ENCODE measurements at places on chromosomes 5 and 9. TPM values are rescaled to one million over a fixed set of nuclear protein-coding genes. Genes with fewer than 3 reads are reported as not detected.

GRCh38 chr9:78325343-78325742, 28.4 kb downstream of the PSAT1 start:
- H3K27me3 ChIP-seq, result no peaks in the 10 kb centered on the region
- peak; percentile 81 for DNase-seq
- peaks cover 12% of the 10 kb centered on the region for H3K4me1 ChIP-seq
- no peaks in the 10 kb centered on the region for H3K36me3 ChIP-seq
- no peak overlapping the region for H3K4me3 ChIP-seq

DNA sequence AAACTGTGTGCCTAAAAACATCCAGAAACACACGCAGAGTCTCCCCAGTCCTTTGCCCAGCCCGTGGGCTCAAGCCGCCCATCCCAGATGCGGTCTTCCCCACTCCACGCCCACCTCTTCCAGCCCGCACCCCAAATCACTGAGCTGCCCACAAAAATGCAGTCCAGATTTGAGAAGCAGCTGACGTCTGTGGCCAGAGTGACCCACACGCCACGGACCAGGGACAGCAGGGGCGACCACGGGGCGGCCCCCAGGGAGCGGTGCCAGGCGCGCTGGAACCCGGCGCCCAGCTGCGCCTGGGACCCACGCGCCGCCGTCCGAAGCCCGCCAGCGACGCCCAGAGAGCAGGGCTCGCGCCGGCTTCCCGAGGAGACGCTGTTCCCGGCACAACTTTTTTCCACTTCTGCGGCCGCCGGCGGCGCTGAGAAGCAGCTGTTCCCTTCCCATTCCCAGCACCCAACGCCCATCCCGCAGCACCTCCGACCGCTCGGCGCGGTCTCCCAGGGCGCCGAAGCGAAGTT, 674 bp downstream of the LHFPL2 start:
- H3K27me3 ChIP-seq, result no peaks in the 10 kb centered on the region
- peaks cover 31% of the 10 kb centered on the region for H3K4me1 ChIP-seq
- peak; percentile 64 for DNase-seq
- no peaks in the 10 kb centered on the region for H3K36me3 ChIP-seq

DNA sequence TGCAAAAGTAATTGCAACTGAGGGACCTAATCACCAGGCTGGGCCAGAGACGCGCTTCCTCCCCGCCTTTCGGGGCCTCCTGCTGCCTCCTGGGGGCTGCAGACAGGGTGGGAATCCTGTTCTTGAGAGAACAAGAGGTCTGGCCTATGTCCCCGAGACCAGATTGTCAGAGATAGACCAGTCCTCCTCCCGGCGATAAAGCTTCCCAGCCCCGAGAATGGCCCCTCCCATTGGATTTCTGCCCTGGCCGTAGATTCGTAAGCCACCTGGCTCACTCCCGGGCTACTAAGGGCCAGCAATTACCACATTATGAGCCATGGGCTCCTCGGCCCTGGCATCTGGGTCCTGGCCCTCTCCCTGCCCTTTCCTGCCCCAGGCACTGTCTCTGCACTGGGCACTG, 70.4 kb downstream of the HRH2 start:
- H3K27me3 ChIP-seq, result peaks cover 13% of the 10 kb centered on the region
- H3K4me1 ChIP-seq, result no peaks in the 10 kb centered on the region
- H3K4me3 ChIP-seq, result no peak overlapping the region
- no peaks in the 10 kb centered on the region for H3K36me3 ChIP-seq
- no peak overlapping the region for H3K27ac ChIP-seq
- DNase-seq, result no peak

- no peak overlapping the region for H3K27ac ChIP-seq
- H3K27me3 ChIP-seq, result no peaks in the 10 kb centered on the region
- DNase-seq, result peak; percentile 21
- H3K36me3 ChIP-seq, result no peaks in the 10 kb centered on the region
- H3K4me1 ChIP-seq, result no peaks in the 10 kb centered on the region
- no peak overlapping the region for H3K4me3 ChIP-seq
Measured at GRCh38 chr5:153896701-153897100, 142.0 kb downstream of the FAM114A2 start.

GRCh38 chr5:149775785-149776184, 45.7 kb downstream of the PPARGC1B start:
- H3K4me3 ChIP-seq, result no peak overlapping the region
- H3K27ac ChIP-seq, result no peak overlapping the region
- no peaks in the 10 kb centered on the region for H3K36me3 ChIP-seq
- no peaks in the 10 kb centered on the region for H3K27me3 ChIP-seq

- H3K4me1 ChIP-seq, result peaks cover 34% of the 10 kb centered on the region
- no peak for DNase-seq
- peak overlapping the region; percentile 24 for H3K27ac ChIP-seq
- H3K27me3 ChIP-seq, result no peaks in the 10 kb centered on the region
- H3K4me3 ChIP-seq, result no peak overlapping the region
- H3K36me3 ChIP-seq, result no peaks in the 10 kb centered on the region
Measured at GRCh38 chr5:42491699-42492098, 68.5 kb downstream of the GHR start.

- H3K36me3 ChIP-seq, result no peaks in the 10 kb centered on the region
- no peak overlapping the region for H3K4me3 ChIP-seq
- H3K27ac ChIP-seq, result no peak overlapping the region
- no peaks in the 10 kb centered on the region for H3K27me3 ChIP-seq
Measured at GRCh38 chr9:105046907-105047741, 119.2 kb upstream of the ABCA1 start.

GRCh38 chr5:65809817-65810531, 88.0 kb downstream of the NLN start:
- peak; percentile 41 for DNase-seq
- no peak overlapping the region for H3K4me3 ChIP-seq
- H3K27me3 ChIP-seq, result no peaks in the 10 kb centered on the region
- no peaks in the 10 kb centered on the region for H3K36me3 ChIP-seq
- H3K27ac ChIP-seq, result no peak overlapping the region

DNA sequence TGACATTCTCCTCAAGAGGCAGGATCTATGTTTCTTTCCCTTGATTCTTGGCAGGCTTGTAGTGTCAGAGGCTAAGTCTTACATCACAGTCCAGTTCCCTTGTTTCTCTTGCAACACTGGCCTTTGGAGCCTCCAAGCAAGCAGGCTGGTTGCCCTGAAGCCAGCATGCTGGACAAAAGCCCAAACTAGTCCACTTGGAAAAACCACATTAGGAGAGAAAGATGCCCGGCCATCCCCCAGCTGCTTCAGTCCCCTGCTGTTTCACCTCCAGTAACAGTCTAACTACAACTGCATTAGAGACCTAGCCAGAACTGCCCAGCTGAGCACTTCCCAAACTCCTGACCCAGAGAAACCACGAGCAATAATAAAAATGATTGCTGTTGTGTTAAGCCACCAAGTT, 87.6 kb downstream of the ADAMTS6 start:
- H3K27ac ChIP-seq, result no peak overlapping the region
- no peaks in the 10 kb centered on the region for H3K4me1 ChIP-seq
- DNase-seq, result peak; percentile 66
- no peaks in the 10 kb centered on the region for H3K27me3 ChIP-seq

DNA sequence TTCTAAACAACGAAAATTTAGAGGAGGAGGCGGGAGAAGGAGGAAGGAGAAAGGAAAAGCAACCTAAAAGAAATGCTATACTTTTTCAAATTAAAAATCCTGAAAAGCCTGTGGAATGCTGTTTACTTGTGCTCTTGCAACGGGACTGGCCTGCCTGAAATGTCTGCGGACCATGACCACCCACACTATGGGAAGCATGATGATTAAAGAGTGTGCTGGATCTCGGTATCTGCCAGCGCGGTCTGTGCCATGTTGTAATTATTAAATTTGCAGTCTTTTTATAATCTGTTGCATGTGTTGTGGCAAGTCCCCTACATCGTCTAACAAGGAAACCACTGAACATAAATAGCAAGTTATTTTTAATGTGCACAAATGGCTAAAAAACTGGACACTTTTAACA, 111.4 kb downstream of the FANCC start:
- H3K4me1 ChIP-seq, result peaks cover under 1% of the 10 kb centered on the region
- DNase-seq, result no peak
- H3K27ac ChIP-seq, result no peak overlapping the region
- no peaks in the 10 kb centered on the region for H3K36me3 ChIP-seq

DNA sequence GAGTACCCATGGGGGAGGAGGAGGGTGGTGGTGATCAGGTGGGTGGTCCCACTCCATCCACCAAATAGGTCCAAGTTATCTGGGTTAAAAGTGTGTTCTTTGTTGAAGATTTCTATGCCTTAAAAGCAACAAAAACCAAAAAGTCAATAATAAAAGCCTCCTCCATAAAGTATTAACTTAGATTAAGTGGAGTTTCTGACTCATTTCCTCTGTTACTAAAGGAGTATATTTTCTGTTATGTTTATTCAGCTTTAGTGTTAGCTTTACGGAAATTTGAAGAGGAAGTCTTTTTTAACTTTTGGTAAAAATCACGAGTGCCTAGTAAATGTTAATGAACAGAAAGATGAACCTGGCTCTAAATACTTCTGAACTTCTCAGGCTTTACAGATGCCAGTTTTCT, 17.8 kb downstream of the FBXO38 start:
- no peaks in the 10 kb centered on the region for H3K36me3 ChIP-seq
- H3K4me3 ChIP-seq, result no peak overlapping the region
- H3K27me3 ChIP-seq, result no peaks in the 10 kb centered on the region
- no peak overlapping the region for H3K27ac ChIP-seq
- no peaks in the 10 kb centered on the region for H3K4me1 ChIP-seq

GRCh38 chr5:40223884-40224402, 455.8 kb upstream of the PTGER4 start:
- DNase-seq, result no peak
- H3K27me3 ChIP-seq, result no peaks in the 10 kb centered on the region
- H3K36me3 ChIP-seq, result no peaks in the 10 kb centered on the region
- H3K4me3 ChIP-seq, result no peak overlapping the region

DNA sequence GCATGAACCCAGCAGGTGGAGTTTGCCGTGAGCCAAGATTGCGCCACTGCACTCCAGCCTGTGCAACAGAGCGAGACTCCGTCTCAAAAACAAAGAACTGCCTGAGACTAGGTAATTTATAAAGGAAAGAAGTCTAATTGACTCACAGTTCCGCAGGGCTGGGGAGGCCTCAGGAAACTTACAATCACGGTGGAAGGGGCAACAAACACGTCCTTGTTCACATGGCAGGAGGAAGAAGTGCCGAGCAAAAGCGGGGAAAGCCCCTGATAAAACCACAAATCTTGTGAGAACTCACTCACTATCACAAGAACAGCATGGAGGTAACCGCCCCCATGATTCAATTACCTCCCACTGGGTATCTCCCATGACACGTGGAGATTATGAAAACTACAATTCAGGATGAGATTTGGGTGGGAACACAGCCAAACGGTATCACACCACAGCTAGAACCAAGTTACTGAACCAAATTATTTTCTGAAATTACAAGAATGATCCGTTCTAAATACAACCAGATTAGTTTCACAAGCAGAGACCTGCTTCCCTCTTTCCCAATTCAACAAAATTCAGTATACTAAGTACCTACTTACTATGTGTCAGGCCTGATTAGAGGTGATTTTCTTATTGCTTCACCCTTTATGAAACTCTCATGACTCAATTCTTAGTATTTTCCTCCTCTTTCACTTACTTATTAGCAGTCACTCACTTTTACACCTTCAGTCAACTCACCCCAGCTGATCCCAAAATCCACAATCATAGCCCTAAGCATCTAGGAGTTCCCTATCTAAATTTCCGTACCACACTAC, 8.4 kb downstream of the UBTD2 start:
- H3K27ac ChIP-seq, result no peak overlapping the region
- no peaks in the 10 kb centered on the region for H3K27me3 ChIP-seq
- no peaks in the 10 kb centered on the region for H3K36me3 ChIP-seq

- H3K27ac ChIP-seq, result no peak overlapping the region
- H3K4me3 ChIP-seq, result no peak overlapping the region
- H3K36me3 ChIP-seq, result no peaks in the 10 kb centered on the region
- H3K4me1 ChIP-seq, result no peaks in the 10 kb centered on the region
Measured at GRCh38 chr9:71816916-71817451, 48.7 kb upstream of the CEMIP2 start.

- H3K27ac ChIP-seq, result no peak overlapping the region
- no peaks in the 10 kb centered on the region for H3K36me3 ChIP-seq
- no peaks in the 10 kb centered on the region for H3K4me1 ChIP-seq
- H3K27me3 ChIP-seq, result no peaks in the 10 kb centered on the region
Measured at GRCh38 chr5:2989517-2989916, 238.0 kb upstream of the IRX2 start.

DNA sequence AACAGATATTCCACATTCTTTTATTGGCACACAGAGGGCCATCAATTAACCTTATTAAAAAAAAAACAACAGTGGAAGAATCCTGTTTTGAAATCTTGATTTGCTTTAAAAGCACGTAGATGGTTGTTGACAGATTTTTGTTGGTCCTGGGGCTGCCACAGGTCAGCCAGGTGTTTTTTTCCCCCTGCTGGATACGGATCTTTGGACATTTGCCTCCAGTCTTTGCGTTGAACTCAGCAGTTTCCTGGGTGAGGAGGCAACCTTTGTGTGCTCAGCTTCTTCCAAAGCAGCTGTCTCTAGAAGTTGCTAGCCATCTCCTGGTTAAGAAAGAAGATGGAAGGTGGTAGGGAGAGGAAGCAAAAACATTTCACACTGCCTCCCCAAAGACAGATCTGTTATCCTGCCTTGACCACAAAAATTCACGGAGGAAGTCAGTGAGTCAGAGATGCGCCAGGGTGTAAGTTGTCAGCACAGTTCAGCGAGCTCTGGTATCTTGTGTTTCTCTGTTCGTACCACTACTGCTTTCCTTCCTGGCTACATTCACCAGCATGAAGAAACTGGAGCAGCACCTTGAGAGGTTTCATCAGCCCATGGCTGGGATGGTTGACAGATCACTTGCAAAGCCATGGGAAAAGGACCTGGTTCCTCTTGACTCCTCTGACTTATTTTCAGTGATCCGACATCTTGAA, 207.3 kb downstream of the ARHGAP26 start:
- peaks cover 11% of the 10 kb centered on the region for H3K4me1 ChIP-seq
- H3K27ac ChIP-seq, result no peak overlapping the region
- no peaks in the 10 kb centered on the region for H3K36me3 ChIP-seq

- H3K36me3 ChIP-seq, result no peaks in the 10 kb centered on the region
- DNase-seq, result no peak
- H3K4me3 ChIP-seq, result no peak overlapping the region
- H3K27me3 ChIP-seq, result no peaks in the 10 kb centered on the region
- H3K4me1 ChIP-seq, result peaks cover 23% of the 10 kb centered on the region
Measured at GRCh38 chr5:90477073-90477472, 2.4 kb downstream of the POLR3G start.

GRCh38 chr5:160198146-160198545, 31.2 kb upstream of the FABP6 start:
- no peaks in the 10 kb centered on the region for H3K36me3 ChIP-seq
- peaks cover 19% of the 10 kb centered on the region for H3K4me1 ChIP-seq
- H3K4me3 ChIP-seq, result no peak overlapping the region
- no peak for DNase-seq

GRCh38 chr5:68047035-68047434, 168.5 kb upstream of the PIK3R1 start:
- H3K4me1 ChIP-seq, result no peaks in the 10 kb centered on the region
- no peak for DNase-seq
- no peaks in the 10 kb centered on the region for H3K36me3 ChIP-seq
- no peaks in the 10 kb centered on the region for H3K27me3 ChIP-seq

LEAP2 gene
- total RNA-seq, result not detected

MLANA gene
- total RNA-seq, result not detected

ROR2 gene
- total RNA-seq, result 23.9 TPM

CCNI2 gene
- total RNA-seq, result 0.33 TPM

OR2Y1 gene
- total RNA-seq, result not detected

RRAGA gene
- 66.6 TPM for total RNA-seq

MYORG gene
- 16.1 TPM for total RNA-seq

OR1J2 gene
- not detected for total RNA-seq

PLAC8L1 gene
- total RNA-seq, result not detected

ANKRD33B gene
- total RNA-seq, result 0.17 TPM
